ACHN (cell line): ENCODE measurements at places on chromosomes 16 and 17.

DNA sequence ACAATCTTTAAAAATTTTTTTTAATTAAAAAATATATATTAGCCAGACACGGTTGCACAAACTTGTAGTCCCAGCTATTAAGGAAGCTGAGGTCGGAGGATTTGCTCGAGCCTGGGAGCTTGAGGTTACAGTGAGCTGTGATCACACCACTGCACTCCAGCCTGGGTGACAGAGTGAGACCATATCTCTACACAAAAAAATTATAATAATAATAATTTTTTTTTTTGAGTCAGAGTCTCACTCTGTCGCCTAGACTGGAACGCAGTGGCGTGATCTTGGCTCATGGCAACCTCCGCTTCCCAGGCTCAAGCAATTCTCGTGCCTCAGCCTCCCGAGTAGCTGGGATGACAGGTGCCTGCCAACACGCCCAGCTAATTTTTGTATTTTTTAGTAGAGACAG is 23.8 kb downstream of the LITAF start:
- DNase-seq = no peak

GRCh38 chr16:67116388-67117311 is 6.9 kb downstream of the PHAF1 start:
- DNase-seq = no peak

DNA sequence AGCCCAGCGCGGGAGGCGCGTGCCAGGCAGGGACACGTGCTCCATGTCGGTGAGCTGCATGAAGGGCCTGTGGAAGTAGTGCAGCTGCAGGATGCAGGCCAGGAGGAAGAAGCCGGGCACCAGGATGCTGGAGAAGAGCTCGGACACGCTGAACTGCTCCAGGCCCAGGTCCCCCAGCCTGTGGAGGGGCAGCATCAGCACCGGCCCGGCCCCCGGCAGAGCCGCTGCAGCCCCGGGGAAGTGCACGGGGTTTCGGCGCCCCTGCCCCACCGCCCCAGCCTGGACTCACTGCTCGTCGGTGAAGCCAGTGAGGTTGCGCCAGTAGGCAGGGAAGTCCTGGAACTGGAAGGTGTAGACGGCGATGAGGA is 28.0 kb downstream of the CTU2 start:
- DNase-seq = no peak

DNA sequence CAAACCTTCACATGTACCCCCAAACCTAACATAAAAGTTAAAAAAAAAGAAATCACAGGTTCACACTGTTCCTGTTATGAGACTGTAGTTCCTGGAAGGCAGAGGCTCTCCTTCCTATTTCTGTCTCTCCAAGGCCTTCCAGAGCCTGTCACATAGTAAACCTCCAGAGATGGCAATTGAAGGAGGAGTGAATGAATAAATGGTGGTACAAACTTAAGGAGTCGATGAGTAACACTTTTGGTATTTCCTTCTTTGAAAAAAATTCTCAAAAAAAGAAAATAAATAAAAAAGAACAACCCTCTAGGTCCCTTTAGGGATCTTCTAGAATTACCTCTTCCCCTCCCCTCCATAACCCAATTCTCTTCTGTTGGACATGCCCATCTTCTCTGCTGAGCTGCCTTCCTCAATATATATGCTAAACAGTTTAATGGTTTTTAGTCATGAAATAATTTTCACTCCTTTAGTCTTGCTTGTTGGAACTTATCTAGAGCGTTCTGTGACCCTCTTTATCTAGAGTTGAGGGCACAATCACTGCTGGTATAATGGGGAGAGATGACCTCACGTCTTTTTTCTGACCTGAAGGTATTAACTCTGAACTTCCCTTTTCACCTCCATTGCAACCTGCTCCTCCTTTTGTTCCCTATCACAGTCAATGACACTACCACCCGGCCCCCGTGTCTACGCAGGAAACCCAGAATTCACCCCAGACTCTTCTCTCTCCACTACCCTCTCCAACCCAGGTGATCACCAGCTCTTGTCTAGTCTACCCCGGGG is 1.7 kb upstream of the TAF15 start:
- DNase-seq = peak; percentile 57

- no peak for DNase-seq
These were observed 60.3 kb downstream of the LYRM1 start for GRCh38 chr16:20960899-20961298.

DNA sequence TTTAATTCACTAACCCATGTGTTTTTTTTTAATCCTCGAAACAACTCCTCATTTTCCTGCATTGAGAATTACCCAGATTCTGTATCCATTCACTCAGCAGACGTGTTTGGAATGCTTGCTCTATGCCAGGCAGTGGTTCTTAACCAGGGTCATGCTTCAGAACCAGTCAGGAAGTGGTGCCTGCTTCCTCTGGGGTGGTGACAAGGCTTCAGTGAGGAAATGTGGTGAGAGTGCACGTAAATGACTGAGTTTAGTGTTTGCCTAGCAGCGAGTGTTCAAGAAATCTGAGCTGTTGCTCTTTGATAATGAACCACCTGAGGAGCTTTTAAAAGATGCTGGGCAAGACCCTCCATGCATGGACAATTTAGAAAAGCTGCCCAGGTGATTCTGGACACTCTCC is 9.9 kb downstream of the ZFP90 start:
- DNase-seq = no peak

DNA sequence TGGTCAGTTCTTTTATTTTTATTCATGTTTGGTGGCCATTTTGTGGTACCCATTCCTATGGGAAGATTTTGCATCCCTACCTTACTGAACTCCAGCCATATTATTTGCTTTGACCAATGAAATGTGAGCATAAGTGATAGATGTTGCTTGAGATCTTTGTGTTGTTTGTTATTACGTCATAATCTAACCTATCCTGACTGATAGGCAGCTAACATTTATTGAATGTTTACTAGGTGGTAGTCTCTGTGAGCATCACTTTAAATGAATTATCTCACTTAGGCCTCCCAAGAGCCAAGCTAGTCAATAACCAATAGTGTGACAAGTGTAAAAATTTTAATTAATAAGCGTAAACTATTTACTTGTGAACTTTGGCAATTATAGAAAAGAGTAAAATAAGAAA is 37.6 kb downstream of the VMP1 start:
- DNase-seq = no peak

GRCh38 chr16:87056551-87056950 is 260.6 kb downstream of the C16orf95 start:
- no peak for DNase-seq

GRCh38 chr16:4535627-4536108 is 2.9 kb downstream of the CDIP1 start:
- no peak for DNase-seq

GRCh38 chr17:63474586-63475460 is 2.0 kb upstream of the ACE start:
- no peak for DNase-seq

DNA sequence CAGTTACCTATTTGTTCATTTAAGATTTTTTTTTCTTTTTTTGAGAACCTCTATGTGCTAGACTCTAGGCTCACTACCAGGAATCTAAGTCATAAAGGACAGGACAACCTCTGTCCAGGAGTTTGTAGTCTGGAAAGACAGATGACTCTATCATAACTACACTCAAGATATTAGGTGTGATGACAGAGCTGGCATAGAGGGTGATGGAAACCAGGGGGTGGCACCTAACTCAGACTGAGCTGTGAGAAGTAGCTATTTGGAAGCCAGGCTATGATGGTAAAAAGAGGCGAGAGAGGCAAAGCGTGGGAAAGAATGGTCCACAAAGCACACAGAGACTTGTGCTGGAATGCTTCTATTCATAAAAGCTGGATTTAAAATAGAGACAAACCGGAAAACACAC is 372.3 kb downstream of the SEC14L1 start:
- DNase-seq = no peak

DNA sequence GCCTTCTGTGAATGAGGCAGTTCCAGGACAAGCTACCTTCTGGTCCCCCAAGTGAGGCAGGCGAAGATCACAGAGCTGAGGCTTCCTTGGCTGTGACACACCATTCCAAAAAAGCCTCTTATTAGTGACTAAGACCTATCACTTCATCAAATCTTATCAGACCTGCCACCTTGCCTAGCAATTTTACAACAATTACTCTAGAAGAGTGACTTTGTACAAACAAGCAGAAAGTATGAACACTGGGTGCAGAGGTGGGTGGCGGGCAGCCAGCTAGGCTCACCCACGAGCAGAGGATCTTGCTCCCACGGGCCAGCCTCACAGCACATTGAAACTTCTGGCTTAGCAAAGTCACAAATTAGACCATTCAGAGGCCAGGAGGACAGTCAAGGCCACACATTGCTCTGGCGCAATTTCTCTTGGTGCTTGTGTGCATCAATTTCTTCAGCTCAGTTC is 2.2 kb upstream of the ICAM2 start:
- DNase-seq = no peak

DNA sequence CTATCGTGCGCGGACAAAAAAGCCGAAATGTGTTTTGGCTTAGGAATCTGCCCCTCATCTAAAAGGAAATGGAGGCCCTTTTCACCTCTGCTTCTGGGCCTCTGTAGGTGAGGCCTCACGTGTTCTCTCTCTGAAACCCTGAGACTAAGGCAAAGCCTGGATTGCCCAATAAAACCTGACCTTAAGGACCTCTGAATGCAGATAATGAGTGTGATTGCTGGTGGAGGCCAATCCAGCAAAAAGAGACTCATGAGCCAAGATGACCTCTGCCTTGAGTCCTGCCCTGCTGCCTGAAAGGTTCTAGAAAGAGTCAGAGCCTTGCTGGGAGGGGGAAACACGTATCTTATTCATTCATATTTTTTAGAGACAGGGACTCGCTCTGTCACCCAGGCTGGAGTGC is 44.5 kb upstream of the ABR start:
- DNase-seq = no peak

GRCh38 chr17:37096071-37096470 is 147.3 kb downstream of the AATF start:
- no peak for DNase-seq

GRCh38 chr17:61159221-61159814 is 240.3 kb upstream of the TBX2 start:
- DNase-seq = peak; percentile 27

DNA sequence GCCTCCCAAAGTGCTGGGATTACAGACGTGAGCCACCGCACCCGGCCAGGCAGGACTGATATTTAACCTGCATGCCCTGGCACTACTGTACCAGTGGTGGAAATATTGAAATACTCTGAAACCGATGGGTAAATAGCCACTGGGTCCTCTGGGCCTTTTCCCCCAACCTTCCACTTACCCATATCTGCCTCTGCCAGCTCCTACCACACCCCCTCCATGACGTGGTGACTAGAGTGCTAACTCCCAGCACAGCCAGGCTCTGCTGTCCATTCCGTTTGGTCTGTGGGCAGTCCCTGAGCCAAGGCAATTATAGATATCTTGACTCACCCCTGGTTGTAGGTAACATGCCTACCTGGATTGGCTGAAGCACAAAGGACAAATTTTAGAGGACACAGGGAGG is 187.8 kb downstream of the PRKCB start:
- no peak for DNase-seq

- DNase-seq = no peak
These were observed 57.7 kb downstream of the GTF3C1 start for GRCh38 chr16:27491894-27492587.

GRCh38 chr16:68289621-68290329 is 21.0 kb downstream of the SLC7A6OS start:
- DNase-seq = no peak

GRCh38 chr17:49466436-49466835 is 28.7 kb upstream of the NGFR start:
- DNase-seq = no peak

GRCh38 chr16:83698964-83699363 is 108.8 kb upstream of the HSBP1 start:
- no peak for DNase-seq

DNA sequence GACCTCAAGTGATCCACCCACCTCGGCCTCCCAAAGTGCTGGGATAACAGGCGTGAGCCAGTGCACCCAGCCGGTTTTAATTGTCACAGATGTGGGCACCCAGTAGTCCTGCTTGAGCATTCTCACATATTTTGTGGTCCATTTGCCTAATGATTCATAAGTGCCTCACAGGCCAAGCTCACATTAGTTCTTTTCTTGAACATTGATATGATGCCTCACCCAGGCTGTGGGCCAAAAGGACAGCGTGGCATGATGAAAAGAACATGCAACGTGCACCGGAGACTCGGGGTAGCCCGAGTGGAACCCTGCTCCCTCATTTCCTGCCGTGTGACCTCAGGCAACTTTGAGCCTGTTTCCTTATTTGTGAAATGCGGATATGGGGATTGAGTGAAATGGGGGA is 181.9 kb downstream of the SNX29 start:
- peak; percentile 23 for DNase-seq

- DNase-seq = no peak
These were observed 21.4 kb downstream of the HIC1 start for GRCh38 chr17:2076087-2076984.

DNA sequence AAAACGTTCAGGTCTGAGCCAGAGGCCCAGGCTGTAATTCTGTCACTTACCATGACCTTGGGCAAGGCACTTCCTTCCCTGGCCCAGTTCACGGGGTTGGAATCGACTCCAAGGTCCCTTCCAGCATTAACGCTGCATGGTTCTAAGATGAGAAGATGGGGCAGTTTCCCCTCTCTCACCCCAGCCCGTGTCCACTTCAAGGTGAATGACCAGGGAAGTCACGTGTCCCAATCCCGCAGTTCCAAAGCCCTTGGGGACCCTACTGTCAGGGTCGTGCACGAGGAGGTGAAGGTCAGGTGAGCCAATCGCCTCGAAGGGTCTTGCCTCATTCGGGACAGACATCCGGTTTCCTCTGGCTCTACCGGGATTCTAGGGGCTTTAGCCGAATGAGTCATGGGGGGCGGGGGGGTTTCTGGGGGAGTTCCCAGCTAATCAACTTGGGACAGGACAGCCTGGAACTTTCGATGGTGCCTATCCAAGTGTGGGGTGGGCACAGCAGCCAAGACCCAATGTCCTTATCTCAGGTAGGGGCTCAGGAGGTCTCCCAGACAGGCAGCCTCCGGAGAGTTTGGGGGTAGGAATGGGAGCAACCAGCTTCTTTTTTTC is 762 bp upstream of the CSF3 start:
- no peak for DNase-seq

DNA sequence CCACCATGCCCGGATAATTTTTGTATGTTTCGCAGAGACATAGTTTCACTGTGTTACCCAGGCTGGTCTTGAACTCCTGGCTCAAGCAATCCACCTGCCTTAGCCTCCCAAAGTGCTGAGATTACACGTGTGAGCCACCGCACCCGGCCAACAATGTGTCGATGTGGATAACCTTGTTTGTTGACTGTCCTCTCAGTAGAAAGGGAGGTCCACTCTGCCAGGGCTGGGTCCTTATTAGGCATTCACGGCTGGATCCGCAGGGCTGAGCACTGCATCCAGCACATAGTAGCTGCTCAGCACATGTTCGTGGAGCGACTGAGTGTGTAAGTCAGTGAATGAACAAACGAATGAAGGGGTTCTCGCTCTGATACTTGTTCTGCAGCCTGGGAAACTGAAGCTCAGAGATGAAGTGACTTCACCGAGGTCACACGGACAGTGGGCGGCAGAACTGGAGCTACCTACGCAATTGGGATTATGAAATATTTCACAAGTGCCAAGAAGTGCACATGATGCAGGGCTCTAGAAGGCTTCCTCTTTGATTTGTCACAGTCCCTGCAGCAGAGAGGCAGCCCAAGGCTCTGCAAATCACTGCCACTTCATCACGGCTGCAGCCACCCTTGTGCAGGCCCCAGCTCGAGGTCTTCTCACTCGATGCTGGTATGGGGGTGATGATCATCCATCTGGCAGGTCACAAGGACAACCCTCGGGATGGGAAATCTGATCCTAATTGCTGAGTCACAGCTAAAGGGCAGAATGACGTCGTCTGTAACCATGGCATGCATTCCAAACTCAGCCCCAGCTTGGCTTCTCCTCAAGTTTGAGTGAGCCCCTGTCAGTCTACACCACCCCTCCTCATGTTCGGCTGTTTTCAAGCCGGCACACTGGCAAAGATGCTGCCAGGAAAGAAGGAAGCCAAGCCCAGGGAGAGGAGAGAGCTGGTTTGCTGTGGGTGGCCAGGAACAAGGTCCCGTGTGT is 28.0 kb upstream of the SNN start:
- DNase-seq = peak; percentile 61
